Erythroblast (primary cell): ENCODE measurements at places on chromosomes 2 and 18.

- DNase-seq: no peak
Measured at GRCh38 chr2:8094526-8094925, 587.3 kb upstream of the ID2 start.

- no peak for DNase-seq
Measured at GRCh38 chr2:34486965-34487364, 887.9 kb upstream of the FAM98A start.

GRCh38 chr2:112529757-112530156 is 12.5 kb upstream of the POLR1B start:
- no peak for DNase-seq

DNA sequence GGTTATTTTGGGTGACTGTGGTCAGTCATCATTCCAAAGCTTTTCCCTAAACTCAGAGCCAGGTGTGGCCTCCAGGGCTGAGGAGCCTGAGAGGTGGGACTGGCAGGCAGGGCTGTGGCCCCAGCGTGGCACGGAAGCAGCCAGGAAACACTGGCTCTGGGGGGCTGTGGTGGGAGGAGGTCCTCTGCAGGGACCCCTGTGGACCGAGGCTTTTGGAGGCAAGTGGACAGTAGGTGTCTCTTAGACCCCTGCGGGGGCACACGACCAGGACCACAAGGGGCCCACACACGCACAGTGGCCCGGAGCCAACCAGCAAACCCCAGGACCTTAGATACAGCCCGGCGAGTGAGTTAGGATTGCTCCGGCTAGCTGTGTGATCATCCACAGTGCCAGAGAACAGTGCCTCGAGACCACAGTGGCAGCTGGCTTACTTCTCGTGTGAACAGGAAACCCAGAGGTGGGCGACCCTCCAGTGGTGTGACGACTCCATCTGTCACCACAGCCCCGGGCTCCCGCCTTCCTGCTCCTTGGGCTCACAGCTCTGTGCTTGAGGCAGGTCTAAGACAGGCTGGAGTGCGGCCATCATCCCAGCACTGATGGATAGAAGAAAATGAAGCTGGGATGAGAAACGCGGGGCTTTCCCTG is 1.6 kb upstream of the RTP5 start:
- no peak for DNase-seq

- DNase-seq: peak; percentile 81
Measured at GRCh38 chr18:3526421-3527354, 76.7 kb downstream of the TGIF1 start.

DNA sequence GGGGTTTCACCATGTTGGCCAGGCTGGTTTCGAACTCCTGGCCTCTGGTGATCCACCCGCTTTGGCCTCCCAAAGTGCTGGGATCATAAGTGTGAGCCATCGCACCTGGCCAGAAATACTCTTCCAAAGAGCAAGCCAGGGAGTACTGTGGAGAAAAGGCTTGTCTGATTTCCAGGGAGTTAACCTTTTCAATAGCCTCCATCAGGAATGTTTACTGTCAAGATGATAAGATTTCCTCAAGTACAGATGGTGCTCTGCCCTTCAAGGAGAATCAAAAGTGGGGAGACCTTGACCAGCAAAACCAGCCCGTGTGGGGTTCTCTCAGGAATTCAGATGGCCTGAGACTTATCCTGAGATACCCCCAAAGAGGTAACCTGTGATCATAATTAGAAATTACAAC is 237.2 kb downstream of the PRKCE start:
- DNase-seq: no peak

GRCh38 chr2:204255526-204255925 is 289.7 kb upstream of the PARD3B start:
- no peak for DNase-seq

- DNase-seq: peak; percentile 7
Measured at GRCh38 chr2:135818937-135819610, 17.9 kb downstream of the LCT start.

DNA sequence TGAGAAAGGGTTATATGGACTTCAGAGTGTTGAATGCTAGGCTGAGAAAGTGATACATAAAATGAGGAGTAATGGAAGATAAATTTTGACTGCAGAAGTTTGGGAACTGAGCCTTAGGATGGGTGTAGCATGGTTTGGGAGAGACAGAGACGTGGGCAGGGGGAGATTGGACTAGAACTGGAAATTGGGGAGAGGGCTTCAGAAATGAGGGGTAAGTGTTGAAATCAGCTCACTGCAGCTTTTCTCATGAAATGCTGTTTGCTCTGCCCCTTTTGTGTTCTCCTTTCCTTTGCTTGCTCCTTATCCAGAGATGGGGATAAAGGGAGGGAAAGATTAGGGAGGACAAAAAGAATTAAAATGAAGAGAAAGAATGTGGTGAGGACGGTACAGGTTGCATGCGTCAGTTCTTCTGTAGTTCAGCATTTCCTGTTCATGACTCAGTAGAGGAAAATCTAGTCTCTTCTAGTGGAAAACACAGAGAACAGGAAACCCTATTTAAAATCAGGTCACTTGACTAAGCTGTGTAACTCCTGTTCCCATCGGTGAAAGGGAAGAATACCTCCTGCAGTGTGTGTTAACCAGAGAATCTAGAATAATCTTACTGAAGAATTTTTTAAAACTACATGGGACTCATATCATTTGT is 105.6 kb downstream of the CRIM1 start:
- no peak for DNase-seq

- no peak for DNase-seq
Measured at GRCh38 chr2:232395586-232395985, 11.1 kb upstream of the ALPG start.

DNA sequence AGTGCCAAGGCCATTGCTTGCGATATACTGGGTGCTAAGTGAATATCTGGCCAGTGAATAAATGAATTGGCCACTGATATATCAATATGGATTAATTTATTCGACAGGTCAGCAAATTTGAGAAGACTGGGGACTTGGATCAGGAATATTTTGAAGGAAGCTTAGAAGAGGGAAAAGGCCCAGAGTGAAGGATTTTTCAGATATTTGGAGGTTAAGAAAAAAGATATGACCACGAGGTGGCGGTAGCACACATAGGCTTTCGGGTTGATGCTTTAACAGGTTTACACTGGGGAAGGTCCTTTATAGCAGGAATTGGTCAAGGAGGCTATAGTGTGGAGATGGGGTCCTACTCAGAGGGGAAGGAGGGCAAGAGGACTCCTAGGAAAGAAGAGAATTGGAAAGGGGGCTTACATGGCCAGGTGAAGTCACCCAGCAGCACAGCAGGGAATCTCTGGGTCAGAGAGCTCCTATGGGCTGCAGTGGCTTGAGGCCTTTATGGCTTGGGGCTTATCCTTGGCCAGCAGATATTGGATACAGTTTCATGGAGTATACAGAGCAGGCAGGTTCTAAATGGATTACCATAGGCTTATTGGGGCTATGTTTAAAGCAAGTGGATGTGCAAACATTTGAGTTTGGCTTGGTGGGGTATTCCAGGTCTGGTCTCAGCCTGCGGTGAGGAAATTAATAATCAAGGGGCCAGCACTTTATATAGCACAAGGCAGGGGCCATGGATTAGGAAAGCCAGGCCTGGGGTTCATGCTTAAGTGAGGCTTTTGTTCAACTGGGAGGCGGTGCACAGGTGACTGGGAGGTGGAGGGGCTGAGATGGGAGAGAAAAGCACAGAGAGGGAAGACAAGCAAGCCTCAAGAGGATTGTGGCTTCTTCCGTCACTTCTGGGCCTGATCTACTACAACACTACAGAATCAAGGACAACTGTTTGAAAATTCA is 9.7 kb downstream of the IL1RN start:
- peak; percentile 46 for DNase-seq

DNA sequence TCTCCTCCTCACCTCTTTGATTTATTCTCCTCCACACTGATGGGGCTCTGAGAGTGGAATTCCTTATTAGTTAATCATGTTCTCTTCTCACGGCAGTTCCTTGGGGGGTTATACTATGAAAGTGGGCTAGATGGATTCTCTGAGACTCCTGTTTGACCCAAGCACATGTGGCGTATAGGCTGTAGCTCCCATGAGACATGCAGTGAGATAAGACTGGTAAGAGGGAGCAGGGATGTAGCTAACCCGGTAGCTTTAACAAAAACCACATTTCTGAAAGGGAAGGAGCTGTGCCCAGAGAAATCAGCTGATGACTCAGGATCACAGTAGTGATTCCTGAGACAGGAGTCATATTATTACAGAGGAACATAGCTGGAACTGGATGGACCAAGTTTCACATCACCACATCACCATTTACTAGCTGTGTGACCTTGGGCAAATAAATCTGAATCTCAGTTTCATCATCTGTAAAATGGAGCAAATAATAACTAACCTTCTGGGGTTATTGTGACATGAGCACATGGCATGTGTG is 82.9 kb downstream of the CRIM1 start:
- no peak for DNase-seq

DNA sequence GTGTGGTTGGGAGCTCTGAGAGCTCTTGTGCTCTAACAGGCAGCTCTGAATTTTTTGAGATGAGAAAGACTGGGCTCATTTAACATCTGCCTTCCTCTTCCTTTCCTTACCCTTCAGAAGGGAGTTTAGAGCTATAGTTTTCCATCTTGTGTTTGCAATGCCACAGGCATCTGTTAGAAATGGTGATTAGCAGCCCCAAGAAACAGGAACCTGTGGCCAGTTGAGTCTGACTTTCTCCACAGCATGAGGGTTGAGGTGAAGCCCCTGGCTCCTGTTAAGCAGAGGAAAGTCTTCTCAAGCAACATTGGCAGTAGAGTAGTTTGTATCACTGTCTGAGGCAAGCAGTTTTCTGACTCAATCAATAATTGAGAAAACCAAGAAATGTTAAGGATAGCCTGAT is 577.4 kb downstream of the ZEB2 start:
- DNase-seq: no peak

- no peak for DNase-seq
Measured at GRCh38 chr2:241458687-241459086, 49.7 kb downstream of the STK25 start.

DNA sequence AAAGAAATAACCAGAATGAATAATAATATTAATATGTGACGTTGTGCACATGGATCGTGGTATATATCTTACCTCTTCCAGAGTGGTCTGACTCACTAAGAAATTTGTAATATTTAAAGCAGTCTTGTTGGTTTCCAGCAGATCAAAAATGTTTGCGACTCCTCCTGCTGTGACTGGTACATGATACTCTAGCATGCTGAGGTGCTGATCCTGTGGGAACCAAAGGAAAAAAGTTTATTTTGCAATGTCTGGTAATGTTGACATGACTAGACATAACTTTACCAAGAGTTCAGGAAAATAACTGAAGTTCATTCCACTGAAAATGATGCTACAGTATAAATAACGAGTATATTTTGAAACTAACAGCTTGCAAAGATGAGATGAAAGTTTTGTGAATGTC is 124.5 kb upstream of the BARD1 start:
- no peak for DNase-seq

- DNase-seq: no peak
Measured at GRCh38 chr2:2645162-2645855, 314.2 kb upstream of the MYT1L start.

DNA sequence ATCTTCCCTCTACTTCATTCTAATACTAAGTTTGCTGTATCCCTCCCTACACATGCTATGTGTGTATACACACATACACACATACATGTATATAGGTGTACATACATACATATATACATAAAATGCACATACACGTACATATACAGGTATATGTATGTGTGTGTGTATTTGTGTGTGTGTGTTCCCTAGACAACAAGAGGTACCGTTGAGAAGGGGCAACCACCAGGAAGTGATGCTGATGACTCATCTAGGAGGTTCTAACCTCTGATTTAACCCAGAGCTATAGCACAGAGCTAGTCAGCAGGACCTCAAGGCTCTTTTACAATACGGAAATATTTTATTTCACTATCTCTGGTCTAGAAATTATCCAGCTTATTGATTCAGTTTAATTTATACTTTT is 139.2 kb downstream of the LAMA3 start:
- no peak for DNase-seq

GRCh38 chr2:50026236-50026635 is 871.9 kb upstream of the FSHR start:
- DNase-seq: no peak

- DNase-seq: no peak
Measured at GRCh38 chr2:49827366-49827765, 673.1 kb upstream of the FSHR start.

DNA sequence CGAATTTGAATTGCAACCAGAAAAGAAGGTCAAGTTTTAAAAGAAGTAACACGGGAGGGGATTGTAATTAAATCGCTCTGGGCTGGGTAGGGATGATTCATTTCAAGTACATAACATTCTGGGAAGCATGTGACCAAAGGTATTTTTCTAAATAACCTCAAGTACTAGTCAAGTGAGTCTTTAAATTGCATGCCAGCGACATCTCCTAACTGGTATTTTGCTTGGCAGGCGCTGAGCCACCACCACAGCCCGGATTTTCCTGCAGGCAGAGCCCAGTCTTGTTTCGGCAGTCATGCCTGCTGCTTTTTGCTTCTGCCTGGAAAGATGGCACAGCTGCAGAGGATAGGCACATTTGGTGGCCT is 33.7 kb upstream of the NPAS2 start:
- DNase-seq: no peak

DNA sequence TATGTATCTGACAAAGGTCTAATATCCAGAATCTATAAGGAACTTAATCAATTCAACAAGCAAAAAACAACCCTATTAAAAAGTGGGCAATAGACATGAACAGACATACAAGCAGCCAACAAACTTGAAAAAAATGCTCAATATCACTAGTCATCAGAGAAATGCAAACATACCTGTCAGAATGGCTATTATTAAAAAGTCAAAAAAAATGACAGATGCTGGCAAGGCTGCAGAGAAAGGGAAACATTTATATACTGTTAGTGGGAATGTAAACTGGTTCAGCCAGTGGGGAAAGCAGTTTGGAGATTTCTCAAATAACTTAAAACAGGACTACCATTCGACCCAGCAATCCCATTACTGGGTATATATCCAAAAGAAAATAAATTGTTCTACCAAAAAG is 21.6 kb downstream of the SESTD1 start:
- DNase-seq: no peak

DNA sequence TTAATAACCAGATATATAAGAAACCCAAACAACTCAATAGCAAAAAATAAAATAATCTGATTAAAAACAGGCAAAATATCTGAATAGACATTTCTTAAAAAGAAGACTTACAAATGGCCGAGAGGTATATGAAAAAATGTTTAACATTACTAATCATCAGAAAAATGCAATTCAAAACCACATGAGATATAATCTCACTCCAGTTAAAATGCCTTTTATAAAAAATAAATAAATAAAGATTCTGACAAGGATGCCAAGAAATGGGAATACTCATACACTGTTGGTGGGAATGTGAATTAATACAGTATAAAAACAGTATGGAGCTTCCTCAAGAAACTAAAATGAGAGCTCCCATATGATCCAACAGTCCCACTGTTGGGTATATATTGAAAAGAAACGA is 33.9 kb upstream of the BMP10 start:
- DNase-seq: no peak

GRCh38 chr18:68234131-68234530 is 480.8 kb downstream of the TMX3 start:
- no peak for DNase-seq

GRCh38 chr2:38076152-38076709 is 280 bp upstream of the CYP1B1 start:
- DNase-seq: peak; percentile 53

- peak; percentile 82 for DNase-seq
Measured at GRCh38 chr2:70009762-70010575, 48.5 kb upstream of the ASPRV1 start.
